ENCODE measurements at places on chromosomes 7 and 10.

DNA sequence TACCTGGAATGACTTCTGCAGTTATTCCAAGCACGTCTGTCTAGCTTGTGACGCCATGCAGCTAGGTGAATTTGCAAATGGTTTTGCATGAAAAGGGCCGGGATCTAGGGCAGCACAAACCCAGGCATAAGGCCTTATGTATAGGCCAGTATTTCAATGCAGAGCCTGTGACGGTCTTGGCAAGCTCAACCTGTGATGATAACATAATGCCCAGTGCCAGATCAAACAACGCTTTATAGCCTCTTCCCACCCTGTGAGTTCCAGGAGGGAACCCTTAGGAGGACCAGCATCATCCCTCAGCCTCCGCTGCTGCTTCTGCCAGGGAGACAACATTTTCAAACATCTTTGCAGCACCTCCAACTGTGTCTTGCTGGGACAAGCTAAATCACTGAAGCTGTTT, 390.7 kb downstream of the INHBA start:
- DNase-seq = no peak

DNA sequence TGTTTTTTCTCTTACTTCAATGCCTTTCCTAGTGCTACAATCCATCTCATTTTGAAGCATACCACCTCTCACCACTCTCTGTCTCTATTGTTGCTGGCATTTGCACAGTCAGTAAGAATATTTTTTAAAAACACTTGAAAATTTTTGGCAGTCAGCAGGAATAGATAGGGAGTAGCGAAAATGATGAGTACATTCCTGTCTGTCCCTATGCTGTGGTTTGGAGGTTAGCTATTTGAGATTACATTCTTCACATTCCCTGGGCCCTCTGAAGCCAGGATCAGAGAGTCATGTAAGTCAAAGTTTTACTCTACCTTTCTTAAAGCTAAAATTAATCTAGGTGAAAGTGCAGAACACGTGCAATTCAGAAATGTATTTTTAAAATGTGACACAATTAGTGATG, 53.0 kb upstream of the MAGI2 start:
- no peak for DNase-seq

DNA sequence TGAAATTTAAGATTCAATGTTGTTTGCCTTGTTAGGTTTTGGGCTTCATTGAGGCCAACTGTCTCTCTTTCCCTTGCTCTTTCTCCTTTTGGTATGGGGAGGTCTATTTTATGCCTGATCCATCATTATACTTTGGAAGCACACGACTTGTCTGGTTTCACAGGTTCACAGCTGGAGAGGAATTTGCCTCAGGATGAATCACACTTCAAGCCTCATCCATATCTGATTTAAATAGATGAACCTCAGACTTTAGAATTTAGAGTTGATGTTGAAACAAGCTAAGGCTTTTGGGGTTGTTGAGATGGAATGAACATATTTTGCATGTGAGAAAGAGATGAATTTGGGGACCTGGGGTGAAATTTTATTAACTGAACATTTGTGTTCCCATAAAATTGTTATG, 150.5 kb upstream of the IGFBP3 start:
- no peak for DNase-seq

DNA sequence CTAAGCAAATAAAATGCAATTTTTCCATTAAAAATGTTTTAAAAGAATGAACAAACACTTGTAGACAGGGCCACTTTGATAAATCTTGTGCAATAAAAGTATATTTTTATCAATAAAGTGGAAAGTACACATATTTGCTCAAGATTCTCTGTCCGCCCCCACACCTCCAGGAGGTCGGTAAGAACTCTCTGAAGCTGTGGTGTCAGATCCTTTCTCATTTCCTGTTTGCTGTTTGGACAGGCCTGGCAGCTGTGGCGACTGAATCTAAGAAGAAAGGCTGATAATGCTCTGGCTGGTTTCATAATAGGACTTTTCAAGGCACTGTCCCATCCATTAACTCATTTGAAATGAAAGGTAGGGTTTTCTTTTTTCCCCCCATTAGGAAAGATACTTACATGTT, 15.3 kb upstream of the ASB4 start:
- DNase-seq = no peak

- no peak for DNase-seq
Observed at GRCh38 chr7:138495485-138495884, 35.4 kb downstream of the TRIM24 start.

- no peak for DNase-seq
Observed at GRCh38 chr10:113801569-113801968, 50.1 kb downstream of the PLEKHS1 start.

DNA sequence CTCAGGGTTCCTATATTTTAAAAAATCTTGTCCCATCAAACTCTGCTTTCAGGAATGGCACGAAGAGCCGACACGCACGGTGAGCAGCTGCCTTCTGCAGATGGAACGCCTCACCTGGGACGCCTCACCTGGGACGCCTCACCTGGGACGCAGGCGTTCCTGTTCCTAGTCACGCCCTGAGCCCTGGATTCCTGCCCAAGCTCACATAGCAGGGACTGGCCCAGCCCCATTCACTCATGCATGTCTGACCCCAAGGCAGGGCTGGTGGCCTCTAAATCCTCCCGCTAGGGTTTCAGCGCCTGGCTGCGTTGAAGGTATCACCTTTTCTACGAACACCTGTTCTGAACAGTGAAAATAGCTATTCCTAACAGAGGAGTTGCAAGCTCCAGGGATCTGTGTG, 49.8 kb downstream of the CARD11 start:
- DNase-seq = no peak

DNA sequence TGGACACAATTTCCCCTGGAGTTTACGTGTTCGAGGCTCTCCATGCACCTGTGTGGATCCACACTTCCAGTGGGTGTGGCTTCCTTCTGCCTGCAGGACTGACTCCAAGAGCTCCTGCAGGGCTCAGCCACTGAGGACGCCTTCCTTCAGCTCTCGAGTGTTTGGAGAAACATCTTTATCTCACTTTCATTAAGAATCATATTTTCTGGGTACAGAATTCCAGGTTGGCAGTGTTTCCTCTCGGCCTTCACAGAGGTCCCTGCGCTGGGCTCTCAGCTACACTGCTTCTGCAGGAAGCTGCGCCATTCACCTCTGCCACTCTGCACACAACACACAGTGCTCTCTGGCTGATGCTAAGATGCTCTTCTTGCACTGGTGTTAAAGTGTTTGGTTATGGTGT, 69.9 kb upstream of the NKX6-2 start:
- no peak for DNase-seq

DNA sequence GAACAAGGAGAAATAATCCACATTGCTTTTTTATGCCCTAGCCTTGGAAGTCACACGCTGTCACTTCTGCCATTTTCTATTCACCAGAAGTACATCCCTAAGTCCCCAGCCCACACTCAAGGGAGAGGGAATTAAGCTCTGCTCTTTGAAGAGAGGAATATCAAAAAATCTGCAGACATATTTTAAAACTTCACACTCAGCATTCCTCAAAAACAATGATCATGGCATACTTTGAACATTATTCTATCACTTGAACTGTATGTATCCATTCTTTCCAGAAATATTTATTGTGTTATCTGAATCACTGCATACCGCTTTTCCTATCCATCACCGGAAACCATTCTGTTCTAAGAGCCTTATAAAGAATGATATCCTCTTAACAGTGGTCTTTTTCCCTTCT, 9.4 kb downstream of the ABCC2 start:
- DNase-seq = no peak

DNA sequence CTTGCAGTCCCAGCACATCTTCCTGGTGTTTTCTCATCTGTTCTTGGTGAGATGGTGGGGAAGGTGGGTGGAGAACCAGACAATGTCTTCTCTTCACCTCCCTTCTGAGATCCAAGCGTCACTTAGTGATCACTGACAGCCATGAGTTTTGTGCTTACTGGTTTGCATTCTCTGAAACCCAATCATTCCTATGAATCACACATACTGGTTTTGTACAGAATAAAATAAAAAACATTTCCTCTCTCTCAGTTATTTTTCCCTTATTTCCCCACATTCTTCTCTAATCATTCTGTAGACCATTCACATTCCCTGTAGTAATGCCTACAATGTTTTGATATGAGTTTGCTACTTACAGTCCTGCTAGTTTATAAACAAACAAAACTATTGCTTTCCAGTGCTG, 143.8 kb upstream of the SLC13A1 start:
- no peak for DNase-seq

DNA sequence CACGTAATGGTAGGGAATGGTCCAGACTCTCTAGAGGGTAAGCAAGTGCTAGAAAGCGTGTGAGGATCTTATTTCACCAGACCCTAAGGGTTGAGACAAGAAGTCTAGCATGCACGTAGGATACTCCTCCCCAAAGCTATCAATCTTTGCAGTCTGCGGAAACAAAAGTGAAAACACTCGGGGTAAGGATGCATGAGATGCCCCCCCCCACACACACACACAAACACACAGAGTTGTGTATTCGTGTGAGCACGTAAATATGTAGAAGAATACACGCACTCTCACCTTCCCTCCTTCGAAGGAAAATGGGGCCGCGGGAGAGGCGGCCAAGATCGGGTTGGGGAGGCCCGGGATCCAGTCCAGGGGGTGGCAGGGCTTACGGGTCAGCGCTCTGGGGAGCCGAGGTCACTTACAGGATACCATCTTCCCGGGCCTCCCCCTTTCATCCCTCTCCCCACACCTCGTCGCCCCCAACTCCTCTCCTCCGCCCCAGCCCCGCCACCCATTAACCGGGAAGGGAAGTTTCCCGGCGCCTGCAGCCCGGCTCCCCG, 455 bp downstream of the CUL2 start:
- no peak for DNase-seq

DNA sequence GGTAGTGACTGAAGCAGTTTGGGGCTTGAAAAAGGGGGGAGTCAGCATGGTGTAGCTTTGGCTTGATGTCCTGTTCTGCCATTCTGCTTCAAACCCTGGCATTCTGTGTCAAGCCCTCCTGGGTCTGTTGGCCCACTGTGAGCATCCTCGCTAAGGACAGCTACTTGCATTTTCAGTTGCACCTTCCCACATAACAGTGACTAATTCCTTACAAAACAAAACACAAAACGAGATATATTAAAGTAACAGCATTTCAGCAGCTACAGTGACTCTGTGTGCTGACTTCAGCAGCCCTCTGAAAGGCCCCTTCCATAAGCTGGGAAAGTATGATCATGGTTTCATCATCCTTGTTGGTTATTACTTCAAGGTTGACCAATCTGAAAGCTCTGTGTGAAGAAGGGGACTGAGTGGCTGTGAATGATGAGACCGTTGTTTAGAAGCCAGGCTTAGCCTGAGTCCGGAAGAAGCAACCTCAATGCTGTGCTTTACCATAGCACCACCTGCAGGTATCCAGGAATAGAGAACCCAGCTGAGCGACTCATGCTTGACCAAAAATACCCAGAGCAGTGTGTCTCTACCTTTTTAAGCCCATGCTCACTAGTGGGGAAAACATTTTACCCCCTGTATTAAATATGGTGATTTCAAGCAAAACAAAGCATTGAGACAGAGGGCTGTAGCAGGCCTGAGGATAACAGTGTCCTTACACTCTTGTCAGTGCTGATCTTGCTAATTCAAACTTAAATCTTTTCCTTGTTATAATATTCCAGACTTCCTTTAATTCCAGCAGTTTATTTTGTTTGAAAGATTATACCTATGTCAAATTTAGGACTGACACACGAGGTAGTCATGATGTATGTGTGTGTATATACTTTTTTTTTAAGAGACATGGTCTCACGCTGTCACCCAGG, 42.6 kb upstream of the CC2D2B start:
- no peak for DNase-seq

GRCh38 chr7:43211286-43211685, 98.8 kb downstream of the HECW1 start:
- DNase-seq = no peak

GRCh38 chr10:121154310-121154709, 303.1 kb downstream of the WDR11 start:
- DNase-seq = no peak

DNA sequence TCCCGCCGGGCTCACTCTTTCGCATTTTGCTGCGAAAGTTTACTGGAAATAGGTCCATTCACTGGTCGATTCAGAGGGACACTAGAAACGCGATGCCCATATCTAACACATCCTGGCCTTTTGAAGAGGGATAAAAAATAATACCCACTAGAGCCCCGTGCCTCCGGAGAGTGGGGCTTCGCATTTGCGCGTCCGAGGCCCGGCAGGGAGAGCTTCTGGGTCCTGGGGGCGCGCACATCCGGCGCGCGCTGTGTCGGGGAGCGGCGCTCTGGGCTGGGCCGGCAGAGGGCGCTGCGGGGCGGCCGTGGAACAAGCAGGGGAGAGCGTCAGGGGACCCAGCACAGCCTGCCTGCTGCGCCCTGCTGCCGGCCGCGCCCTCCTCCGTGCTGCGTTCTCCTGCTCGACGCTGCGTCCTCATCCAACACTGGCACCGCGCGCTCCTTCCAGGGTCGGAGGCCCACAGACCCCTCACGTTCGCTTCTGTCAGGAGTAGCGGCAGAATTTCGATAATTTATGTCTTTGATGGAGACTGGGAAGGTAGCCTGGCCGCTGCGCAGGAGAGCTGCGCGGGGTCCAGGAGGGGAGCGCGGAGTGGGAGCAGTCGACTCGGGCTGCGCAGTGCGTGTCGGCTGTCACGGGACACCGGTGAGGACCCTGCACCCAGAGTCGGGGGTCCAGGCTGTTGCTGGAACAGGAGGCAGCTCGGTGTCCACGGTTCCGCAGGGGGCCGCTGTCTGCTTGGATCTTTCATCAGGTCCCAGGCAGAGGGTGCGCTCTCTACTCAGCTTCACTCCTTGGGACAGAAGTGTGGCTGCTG, 41.5 kb upstream of the ZNF32 start:
- peak; percentile 90 for DNase-seq

GRCh38 chr7:91378131-91378530, 113.9 kb downstream of the FZD1 start:
- no peak for DNase-seq

DNA sequence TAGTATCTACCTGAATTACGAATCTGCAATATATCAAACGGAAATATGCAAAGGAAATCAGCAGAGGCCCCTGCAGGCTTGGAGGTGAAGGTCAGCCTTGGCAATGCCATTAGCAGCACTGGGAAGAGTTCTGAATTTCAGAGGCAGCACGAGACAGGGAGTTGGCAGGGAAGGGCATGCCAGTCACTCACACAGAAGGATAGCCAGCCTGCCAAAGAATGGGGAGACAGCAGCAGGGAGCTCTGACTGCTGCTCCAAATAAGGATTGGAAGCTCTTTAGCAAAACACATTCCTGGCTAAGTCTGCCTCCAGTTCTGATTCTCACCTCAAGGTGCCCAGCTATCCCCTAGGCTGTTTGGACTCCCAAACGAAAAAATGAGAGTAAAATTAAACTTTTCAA, 188.0 kb downstream of the PDE1C start:
- DNase-seq = peak; percentile 72

GRCh38 chr10:26805567-26806245, 55.1 kb downstream of the ABI1 start:
- DNase-seq = no peak

DNA sequence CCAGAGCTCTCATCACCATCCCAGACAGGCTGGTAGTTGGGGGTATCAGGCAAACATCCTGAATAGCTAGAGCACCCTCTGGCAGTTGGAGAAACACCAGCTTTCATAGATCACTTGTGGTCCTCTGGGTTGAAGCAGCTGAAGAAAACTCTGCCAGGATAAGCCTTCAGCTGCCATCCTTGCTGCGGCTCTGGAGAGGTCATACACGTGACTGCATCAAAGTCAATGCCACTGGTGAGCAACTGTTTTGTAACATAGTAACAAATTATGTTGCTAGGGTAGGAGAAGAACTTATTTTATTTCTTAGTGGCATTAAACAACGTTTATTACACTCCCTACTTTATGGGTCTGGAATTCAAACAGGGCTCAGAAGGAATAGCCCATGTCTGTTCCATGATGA, 19.2 kb upstream of the PANK1 start:
- DNase-seq = no peak

GRCh38 chr7:139776486-139777132, 1.2 kb downstream of the HIPK2 start:
- no peak for DNase-seq

Data from left ventricle myocardium inferior (tissue), 1 donor.